Activated CD8-positive, alpha-beta memory T cell treated with anti-CD3 and anti-CD28 coated beads for 4 hours (primary cell): ENCODE measurements at places on chromosomes 3 and 15.

DNA sequence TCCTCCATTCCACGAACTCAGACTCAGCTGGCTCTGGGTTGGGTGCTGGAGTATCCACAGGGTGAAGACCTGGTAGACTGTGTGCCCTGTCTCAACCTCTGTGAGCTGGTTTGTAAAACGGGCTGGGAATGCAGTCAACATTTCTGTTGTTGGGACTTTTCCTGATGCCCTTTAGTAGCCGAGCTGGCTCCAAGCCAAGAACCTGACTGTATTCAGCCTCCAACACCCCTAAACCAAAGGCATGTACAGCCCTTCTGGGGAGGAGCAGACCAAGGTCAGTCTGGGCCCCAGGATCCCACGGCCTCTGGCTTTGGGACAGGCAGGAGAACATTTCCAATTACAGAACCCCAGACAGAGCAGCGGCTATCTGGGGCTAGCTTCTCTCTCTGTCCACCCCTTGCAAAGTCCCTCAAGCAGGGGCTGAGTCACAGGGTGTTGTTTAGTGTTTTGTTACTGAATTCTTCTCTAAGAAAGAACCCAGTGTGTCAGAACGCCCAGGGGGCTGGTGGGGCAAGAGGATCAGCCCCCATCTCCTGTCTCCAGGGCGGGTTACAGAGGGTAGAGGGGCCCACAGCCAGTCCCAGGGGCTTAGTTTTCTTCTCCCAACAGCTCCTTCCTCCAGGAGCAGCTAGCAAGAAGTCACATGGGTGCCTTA lies 56.8 kb upstream of the SLC6A6 start:
- no peak for DNase-seq

DNA sequence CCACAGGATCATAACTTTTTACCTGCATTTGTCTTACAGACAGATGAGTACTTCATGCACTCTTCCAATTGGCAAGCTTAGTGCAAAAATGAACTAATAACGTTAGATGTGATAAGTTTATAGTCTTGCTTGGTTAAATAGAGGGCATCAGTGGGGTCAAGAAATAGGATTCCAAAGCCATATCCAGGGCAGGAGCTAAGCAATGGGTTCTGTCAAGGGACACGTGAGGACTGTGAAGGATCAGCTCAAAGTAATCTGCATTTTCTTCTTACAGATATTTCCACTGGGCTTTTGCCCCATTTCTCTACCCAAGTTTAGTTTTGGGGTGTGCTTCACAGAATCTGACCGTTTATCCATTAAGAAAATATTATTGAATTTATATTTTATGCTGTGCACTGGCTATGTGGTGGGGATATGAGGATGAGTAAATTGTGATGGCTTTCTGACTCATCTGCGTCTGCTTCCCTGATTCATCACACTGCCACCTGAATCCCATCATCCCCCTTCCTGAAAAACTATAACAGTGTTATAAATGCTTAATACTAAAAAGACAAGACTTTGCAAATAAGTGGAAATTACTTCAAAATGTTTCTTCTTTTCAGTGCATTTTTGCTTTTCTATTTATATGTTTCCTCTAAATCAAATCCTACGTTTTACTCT lies 17.5 kb downstream of the PPP2R3A start:
- no peak for DNase-seq

DNA sequence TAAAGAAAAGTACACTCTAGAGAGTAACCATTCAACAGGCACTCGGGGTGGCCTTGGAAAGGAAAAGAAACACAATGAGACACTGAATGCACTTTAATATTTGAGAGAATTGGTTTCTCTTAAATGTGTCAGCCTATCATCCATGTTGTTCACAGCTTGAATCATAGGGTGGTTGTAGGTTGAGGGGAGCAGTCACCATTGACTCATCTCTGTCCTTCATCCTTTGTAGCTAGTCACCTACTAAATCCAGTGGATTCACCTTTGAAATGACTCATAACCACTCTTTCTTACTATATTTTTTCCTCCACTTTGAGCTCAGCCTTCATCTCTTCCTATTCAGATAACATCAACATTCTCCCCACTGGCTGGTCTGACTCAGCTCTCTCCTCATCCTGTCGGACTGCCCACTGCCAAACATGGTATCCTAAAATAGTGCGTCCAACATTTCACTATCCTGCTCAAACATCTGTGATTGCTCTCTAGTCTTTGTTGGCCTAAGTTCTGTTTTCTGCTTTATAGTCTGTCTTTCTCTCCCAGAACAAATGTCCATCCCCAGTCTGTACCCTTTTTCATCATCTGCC lies 182.7 kb upstream of the GADL1 start:
- DNase-seq = no peak

DNA sequence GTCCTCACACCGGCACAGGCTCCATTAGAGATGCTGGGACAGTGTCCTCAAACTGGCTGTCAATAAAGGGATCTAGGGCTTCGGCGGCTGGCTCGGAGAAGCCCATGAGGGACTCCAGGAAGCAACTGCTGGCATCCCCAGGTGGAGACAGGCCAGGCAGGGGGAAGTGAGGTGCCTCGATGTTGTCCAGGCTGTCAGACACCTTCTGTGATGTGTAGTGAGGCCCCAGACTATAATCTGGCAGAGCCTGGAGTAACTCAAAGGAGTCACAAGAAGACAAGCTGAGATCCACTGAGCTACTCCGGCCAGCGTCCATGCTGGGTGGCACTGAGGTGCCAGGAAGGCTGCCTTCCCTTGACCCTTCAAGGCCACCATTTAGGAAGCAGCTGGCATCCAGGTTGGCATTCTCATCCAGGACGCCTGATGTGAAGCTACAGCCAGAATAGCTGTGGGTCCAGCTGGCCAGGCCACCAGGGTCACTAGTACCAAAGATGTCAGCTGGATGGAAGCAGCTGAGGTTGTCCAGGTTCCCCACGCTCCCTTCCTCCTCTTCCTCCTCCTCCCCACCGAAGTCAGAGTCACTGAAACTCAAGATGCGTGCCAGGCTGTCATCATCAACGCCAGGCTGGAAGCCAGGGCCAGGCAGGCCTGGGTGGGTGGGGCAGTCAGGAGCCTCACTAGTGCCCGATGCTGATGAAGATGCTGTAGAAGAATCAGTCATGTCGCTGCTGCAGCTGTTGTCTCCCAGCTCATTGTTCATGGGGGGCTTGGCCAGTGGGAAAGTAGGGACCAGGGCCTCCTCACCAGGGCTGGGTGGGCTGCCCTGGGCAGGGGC lies 10.1 kb downstream of the CSRNP1 start:
- no peak for DNase-seq

DNA sequence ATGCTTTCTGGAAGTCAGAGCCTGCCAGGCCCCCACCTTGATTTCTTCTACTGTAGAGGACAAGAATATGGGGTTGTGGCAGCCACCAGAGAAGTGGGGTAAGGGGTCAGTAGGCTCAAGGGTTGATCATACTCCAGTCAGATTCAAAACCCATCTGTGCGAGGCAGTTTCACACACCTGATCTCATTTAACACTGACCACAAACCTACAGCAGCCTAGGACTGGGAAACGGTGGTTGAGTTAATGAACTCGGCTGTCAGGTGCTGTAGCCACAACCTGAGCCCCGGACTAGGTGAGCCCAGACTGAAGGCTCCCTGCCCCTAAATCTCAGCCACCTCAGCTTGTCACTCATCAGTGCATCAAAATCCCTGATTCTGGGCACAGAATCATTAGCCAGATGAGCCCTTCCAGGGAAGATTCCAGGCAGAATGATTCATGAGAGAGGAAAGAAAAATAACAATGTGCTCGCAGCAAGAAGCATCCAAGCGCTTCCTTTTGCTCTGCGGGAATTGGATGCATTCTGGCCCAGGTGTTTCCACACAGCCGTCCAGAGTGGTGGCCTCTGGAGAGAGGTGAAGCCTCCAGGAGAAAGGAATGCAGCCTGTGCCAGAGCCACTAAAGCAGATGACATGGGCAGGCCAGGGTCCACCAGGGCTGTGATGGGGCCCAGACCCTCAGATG lies 102.1 kb downstream of the SRGAP3 start:
- DNase-seq = no peak

DNA sequence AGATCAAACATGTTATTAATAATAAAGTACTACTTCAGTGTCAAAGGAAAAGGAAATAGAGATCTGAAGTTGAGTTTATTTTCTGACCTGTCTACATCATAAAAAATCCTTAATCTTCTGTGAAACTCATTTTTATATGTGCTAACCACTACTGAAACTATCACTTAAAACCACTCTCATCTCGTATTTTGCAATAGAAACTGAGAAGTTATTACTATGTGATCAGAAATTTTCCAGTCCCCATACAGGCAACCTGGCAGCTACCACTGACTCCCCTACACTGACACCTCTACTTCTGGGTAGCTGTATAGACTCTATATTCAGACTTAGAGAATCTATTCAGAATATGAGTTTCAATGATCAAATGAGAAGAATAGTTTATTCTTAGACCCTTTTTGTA lies 8.3 kb downstream of the HDGFL3 start:
- DNase-seq = no peak

- DNase-seq = no peak
Measured at GRCh38 chr15:57821826-57822225, 115.3 kb downstream of the POLR2M start.

DNA sequence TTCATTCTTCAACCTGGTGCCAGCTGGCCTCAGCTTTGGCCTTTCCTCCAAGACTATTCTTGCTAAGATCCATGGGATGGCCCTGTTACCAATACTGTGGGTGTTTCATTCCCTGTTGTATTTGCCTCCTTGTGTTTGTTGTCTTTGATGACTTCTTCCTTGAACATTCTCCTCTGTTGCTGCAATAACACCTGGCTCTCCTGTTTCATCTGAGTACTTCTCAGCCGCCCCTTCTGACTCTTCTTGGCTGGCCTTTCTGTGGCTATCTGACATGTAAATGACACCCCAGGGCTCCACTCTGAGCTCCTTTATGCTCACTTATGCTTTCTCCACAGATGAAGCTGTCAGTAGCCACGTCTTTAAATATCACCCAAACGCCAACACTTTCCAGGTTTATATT lies 302.7 kb upstream of the CHRNA7 start:
- DNase-seq = no peak

DNA sequence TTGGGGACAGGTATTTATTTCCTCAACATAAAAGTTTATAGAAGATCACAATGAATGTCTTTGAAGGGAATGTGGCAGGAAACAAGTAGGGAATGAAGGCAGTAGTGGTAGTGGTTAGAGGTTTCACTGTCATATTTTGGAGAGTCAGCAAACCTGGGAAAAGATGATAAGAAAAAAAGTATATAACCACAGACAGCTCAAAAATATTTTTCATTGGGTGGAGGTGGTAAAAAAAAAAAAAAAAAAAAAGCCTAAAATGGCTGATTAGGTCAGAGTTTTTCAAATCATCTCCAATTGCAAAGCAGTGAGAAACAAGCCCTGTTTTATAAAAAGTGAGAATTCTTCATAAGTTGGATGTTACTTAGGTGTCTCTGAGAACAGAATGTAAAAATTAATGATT lies 400.0 kb downstream of the LSAMP start:
- DNase-seq = no peak

- no peak for DNase-seq
Measured at GRCh38 chr3:135175728-135176277, 380.7 kb downstream of the EPHB1 start.

GRCh38 chr3:152197937-152198336 lies 70.8 kb upstream of the MBNL1 start:
- no peak for DNase-seq

GRCh38 chr15:39255760-39256159 lies 325.1 kb upstream of the THBS1 start:
- DNase-seq = no peak

DNA sequence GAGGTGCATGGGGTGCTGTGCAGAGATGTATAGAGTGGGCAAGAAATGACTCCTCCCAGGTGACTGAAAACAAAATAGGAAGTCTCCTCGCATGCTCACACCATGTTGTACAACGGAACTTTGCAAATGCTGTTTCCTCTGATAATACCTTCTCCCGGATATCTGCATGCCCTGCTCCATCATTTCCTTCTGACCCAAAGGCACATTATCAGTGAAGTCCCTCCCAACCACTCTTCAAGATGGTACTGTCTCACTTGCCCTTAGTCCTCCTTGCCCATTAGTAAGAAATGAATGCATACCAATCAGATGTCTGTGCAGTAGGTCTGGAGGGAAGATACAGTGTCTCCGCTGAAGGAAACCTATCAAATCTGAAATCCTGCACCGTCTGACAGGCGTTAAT lies 12.0 kb downstream of the TMED3 start:
- DNase-seq = no peak

- no peak for DNase-seq
Measured at GRCh38 chr3:132978464-132978863, 59.7 kb upstream of the TMEM108 start.

DNA sequence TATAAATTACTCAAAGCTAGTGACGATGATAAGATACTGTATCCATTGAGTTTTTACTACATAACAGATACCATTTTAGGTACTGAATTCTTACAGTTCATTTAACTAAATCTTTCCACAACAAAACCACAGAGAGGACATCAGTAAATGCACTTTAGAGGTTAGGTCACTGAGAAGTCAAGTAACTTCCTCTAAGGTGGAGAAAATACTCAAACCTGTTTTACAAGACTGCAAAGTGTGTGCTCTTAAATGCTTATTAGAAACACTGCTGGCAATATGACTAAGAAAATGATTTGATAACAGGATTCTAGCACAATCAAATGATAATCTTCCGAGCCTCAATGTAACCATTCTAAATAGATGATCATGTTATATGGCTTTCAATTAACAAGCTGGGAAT lies 99.4 kb downstream of the UBE3A start:
- DNase-seq = no peak

DNA sequence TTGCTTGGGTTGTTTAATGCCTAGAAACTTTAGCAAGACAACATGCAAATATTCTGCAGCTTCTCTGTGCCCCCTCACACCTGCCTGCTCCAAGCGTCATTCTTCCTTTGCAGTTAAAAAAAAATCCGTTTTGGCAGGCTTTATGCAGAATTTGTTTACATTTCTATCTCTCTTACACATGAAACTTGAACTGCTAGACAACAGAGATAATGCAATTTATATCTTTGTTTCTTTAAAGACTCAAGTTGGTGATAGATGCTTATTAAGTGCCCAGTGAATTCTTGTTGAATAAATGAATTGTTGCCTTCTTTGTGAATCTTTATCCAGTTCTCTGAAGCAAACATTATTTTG lies 53.2 kb downstream of the CHST2 start:
- no peak for DNase-seq

GRCh38 chr3:56054844-56055243 lies 413.4 kb downstream of the ERC2 start:
- no peak for DNase-seq

DNA sequence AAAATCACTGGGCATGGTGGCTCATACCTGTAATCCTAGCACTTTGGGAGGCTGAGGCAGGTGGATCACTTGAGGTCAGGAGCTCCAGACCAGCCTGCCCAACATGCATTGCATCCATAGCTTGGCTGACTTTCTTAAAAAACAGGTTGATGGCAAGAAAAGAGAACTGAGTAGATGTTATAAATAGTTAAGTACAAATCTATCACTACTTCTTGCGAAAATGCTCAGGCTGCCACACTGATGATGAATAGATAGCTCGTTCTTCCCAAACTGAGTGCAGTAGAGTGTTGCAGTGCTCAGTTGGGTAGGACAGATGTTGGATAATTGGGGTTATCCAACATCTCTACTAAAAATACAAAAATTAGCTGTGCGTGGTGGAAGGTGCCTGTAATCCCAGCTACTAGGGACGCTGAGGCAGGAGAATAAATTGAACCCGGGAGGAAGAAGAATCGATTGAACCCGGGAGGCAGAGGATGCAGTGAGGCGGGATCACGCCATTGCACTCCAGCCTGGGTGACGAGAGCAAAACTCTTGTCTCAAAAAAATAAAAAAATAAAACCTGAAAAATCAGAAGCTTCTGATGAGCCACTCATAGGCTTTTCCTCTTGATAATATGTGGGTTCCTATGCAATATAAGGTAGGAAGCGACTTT lies 1.2 kb downstream of the BTLA start:
- no peak for DNase-seq

GRCh38 chr3:168988853-168989252 lies 674.7 kb downstream of the MECOM start:
- DNase-seq = no peak
